ENCODE measurements at places on chromosomes 13 and 19.

GRCh38 chr13:81670048-81670447 lies 1329.1 kb upstream of the SPRY2 start:
- no peak for DNase-seq

- DNase-seq = no peak
These were observed 2447.7 kb downstream of the PCDH9 start for GRCh38 chr13:64782466-64782865.

- no peak for DNase-seq
These were observed 96.8 kb downstream of the ATP8A2 start for GRCh38 chr13:25468325-25469168.

- DNase-seq = no peak
These were observed 219.9 kb downstream of the RFC3 start for GRCh38 chr13:34037636-34038540.

DNA sequence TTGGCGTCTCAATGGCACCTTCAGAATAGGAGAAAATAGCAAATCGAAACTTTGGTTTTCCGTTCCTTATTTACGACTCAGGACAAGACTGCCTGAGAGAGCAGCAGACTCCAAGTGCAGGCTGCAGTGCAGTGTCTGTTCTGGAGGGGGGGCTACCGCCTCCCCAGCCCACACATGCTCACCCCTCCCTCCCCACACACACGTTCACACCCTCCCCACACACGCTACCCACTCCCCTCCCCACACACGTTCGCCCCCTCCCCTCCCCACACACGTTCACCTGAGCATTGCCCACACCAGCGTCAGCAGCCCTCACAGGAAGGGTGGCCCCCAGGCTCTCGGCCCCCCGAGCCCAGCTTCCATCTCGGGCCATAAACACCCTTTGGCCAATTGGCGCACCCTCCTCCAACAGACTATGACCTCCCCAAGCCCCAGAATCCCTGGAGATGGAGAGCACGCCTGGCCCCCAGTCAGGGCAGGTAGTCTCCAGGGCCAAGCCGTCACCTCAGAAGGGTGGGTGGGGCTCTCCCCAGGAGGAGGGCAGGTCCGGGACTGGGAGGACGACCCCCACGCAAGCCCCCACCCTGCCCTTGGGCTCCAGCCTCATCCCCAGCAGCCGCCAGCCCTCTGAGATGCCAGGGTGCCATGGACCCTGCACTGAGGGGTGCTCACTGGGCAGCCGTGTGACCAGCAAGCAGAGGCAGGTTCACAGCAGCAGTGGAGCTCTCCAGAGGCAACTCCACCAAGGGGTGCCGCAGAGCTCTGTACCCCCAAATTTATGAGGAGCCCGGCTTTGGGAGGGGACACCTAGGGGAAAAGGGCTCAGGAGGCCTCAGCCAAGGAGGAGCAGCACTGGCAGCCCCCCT lies 27.5 kb downstream of the RASA3 start:
- DNase-seq = no peak

DNA sequence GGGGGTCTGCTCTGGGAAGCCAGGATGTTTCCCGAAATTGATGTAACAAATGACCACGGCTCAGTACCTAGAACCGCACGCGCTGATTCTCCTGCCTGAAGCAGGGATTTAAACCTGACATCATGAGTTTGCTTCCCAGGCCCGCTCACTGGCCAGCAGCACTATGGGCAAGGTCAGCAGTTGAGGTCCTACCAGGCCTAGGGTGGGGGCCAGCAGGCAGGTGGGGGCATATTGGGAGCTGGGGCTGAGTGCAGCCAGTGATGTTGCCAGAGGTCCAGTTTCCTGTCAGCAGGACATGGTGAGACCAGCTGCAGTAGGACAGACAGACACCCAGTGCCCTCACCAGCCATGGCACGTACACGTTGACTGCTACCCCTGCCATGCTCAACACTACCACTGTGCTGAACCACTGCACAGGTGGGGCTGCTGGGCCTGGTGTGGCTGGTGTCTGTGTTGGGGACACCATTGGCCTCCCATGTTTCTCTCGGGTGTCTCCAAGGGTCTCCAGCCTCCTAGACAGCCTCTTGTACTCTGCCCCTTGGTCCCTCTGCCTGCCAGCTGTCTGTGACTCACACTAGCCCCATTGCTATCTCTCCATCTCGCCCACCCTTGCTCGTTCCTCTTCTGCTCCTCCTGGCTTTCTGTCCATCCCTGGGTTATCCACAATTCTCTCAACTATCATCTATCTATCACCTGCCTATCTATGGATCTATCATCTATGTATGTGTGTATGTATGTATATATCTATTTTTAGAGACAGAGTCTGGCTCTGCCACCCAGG lies 1.1 kb upstream of the C19orf85 start:
- DNase-seq = no peak

- no peak for DNase-seq
These were observed 67.9 kb upstream of the ITM2B start for GRCh38 chr13:48165063-48165462.

GRCh38 chr13:42413484-42413815 lies 141.5 kb downstream of the AKAP11 start:
- DNase-seq = no peak

GRCh38 chr19:13883516-13884064 lies 6.7 kb downstream of the NANOS3 start:
- no peak for DNase-seq

- no peak for DNase-seq
These were observed 146.4 kb upstream of the VSTM2B start for GRCh38 chr19:29379257-29380021.

DNA sequence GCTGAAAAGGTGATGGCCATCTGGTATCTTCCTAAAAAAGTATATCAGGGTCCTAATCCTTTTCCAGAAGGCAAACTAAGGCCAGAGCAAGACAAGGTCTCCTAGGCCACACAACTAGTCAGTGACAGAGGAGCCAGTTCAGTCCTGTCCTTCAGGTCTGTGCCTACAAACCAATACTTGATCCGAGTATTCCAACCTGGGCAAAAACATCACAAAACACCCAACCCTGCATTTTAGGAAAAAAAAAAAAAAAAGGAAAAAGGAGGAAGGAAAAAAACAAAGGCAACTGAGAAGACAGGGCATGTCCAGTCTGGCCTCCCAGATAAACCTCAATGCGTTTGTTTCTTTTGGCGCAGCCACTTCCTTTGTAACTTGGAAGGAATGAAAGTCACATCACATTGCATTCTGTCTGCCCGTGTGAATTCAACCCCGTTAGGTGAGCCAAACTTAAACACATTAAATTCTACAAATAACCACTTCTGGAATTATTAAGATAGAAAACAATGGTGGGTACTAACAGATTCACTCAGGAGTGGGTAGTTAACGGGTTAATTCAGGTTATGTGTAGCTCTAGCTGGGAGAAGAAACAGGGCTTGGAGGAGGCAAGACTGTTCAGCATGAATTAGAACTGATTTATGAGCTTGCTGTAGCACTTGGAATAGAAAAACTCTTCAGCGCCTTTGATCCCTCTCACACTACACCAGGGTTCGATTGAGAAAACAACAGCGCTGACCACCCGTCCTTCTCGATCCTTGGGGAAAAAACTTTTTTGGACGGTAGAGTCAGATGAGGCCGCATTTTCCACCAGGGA lies 43.0 kb upstream of the HNRNPA1L2 start:
- no peak for DNase-seq

GRCh38 chr13:114035583-114036531 lies 62.0 kb upstream of the C13orf46 start:
- no peak for DNase-seq

DNA sequence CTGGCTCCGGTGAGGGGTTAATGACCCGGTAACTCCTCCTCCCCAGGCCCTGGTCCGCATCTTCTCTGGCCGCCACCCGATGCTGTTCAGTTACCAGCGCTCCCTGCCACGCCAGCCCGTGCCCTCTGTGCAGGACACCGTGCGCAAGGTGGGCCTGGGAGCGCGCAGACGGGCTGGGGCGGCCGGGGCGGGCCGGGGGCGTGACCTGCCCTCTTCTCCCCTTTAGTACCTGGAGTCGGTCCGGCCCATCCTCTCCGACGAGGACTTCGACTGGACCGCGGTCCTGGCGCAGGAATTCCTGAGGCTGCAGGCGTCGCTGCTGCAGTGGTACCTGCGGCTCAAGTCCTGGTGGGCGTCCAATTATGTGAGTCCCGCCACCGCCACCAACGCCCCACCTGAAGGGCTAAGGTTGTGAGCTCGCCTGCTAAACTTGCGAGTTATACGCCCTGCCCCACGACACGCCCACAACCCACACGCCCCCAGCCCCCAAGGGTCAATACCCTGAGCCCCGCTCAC lies 10.4 kb downstream of the CPT1C start:
- no peak for DNase-seq

GRCh38 chr13:32734511-32734910 lies 148.3 kb downstream of the PDS5B start:
- DNase-seq = no peak

- DNase-seq = no peak
These were observed 31.4 kb downstream of the CCDC122 start for GRCh38 chr13:43848001-43848649.

- DNase-seq = no peak
These were observed 740 bp downstream of the ELAVL3 start for GRCh38 chr19:11479898-11480714.

GRCh38 chr19:17021793-17022590 lies 4.6 kb downstream of the CPAMD8 start:
- DNase-seq = no peak

- no peak for DNase-seq
These were observed 98.3 kb downstream of the TNFRSF19 start for GRCh38 chr13:23668562-23668961.

GRCh38 chr19:7691497-7691896 lies 10.4 kb downstream of the FCER2 start:
- no peak for DNase-seq

GRCh38 chr13:48707405-48707804 lies 53.7 kb downstream of the CYSLTR2 start:
- no peak for DNase-seq

DNA sequence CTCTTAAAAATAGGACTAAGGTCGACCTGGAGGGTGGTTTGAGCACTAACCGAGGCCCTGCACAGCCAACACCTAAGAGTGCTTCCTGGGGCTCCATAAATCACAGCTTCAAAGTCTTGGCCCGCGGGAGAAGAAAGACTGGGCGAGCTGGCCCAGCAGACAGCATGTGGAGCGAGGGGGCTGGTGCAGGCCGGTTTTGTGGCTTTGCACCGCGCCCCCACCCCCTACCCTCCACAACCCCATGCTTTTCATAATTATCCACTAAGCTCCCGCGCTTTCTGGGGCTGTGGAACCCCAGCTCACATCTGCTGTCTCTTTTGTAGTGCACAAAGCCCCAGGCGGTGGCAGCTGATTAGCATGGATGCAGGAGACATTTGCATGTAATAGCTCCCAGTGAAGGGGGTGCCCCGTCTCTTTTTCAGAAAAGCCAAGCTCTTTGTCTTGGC lies 17.1 kb downstream of the CARM1 start:
- no peak for DNase-seq

DNA sequence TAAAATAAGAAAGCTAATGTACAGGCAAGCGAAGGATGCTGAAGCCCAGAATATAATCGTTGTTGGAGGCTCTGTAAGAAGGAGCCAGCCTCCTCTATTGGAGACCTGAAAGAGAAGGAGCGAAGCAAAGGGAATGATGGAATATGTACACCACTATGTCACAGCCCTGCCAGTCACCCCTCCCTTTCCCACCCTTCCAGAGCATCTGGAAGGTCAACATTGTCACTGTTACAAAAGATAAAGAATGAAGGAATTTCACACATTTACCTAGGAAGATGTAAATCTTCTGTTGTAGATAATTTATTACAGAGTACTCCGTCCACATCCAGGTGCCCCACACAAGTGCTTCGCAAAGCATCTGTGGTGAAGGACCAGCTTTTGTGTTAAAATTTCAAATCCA lies 39.7 kb upstream of the SACS start:
- DNase-seq = no peak

DNA sequence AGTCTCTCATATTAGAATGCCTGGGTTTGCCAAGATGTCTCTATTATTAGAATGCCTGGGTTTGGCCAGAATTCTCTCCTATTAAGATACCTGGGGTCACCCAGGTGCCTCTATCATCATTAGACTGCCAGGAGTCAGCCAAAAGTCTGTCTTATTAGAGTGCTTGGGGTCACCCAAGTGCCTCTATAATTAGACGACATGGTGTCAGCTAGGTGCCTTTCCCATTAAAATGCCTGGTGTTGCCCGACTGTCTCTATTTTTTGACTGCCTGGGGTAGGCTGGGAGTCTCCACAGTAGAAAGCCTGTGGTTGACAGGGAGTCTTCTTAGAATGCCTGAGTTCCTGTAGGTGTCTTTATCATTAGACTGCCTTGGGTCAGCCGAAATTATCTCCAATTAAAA lies 1536.6 kb downstream of the UQCRFS1 start:
- DNase-seq = no peak

DNA sequence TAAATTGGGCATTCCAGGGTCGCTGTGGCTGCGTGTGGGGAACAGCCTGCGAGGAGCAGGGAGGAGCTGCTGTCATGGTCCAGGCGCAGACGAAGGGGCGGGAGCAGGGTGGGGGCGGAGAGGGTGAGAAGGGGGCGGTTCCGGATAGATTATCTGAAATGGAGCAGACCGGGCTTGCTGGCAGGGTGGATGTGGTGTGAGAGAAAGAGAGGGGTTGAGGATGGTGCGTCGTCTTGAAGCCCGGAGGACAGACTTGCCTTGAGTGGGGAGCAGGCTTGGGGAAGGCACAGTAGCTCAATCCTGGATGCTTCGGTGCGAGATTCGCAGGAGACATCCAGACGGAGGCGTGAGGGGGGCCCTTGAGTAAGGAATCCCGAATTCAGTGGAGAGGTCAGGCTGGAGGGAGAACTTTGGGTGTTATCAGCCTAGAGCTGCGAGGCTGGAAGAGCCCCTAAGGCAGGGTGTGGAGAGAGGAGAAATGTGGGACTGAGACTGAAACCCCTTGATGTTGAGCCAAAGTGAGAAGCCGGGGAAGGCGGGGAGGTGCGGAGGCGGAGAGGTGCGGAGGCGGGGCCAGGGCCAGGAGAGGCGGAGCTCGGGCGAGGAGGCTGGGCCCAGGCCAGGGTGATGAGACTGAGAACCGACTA lies 40.6 kb downstream of the DPF1 start:
- no peak for DNase-seq

DNA sequence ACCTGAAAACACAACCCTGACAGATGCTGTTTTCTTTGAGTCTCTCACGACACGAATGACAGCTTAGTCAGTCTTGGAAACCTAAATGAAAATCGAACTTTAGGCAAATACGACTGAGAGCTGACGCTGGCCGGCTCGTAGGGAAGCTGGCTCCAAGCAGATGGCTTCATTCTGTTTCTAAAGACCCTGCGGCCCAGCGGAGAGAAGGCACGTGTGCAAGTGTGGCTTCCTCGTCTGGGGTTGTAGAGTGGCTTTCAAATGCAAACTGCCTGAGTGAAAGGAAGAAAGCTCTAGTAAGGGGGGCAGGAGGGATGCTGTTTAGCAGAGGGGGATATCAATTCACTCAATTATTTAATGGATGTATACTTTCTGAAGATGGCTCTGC lies 26.1 kb upstream of the TIMM44 start:
- DNase-seq = no peak

DNA sequence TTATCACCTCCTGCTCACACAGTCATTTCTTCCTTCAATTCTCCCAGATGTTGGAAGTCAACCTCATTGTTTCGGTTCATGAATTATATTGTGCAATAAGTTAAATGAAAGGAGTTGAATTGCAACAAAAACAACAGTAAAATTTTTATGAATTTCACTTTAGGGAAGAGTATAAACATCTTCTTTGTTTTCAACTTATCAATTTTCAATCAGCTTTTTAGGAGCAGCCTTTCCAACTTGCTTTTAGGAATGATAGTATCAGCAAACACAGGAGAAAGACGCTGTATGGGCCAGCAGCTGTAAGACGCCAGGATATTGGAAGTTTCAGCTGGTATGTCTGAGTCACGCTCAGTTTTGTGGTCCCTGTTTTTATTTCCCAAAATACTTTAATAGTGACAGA lies 132.5 kb upstream of the ARGLU1 start:
- DNase-seq = no peak

- DNase-seq = no peak
These were observed 15.7 kb downstream of the CIC start for GRCh38 chr19:42284591-42285341.
